Left colon (tissue), 2 donors: ENCODE measurements at places on chromosomes 1 and 21.

GRCh38 chr1:240572328-240572727, 39.6 kb downstream of the GREM2 start:
- no peak for DNase-seq

- DNase-seq = no peak
These were observed 643.4 kb downstream of the SMYD3 start for GRCh38 chr1:245863566-245864184.

- DNase-seq = no peak
These were observed 103.6 kb downstream of the PTBP2 start for GRCh38 chr1:96825231-96825630.

- no peak for DNase-seq
These were observed 25.9 kb downstream of the EPHX1 start for GRCh38 chr1:225835856-225836255.
